ENCODE measurements at places on chromosomes 3 and 15.

DNA sequence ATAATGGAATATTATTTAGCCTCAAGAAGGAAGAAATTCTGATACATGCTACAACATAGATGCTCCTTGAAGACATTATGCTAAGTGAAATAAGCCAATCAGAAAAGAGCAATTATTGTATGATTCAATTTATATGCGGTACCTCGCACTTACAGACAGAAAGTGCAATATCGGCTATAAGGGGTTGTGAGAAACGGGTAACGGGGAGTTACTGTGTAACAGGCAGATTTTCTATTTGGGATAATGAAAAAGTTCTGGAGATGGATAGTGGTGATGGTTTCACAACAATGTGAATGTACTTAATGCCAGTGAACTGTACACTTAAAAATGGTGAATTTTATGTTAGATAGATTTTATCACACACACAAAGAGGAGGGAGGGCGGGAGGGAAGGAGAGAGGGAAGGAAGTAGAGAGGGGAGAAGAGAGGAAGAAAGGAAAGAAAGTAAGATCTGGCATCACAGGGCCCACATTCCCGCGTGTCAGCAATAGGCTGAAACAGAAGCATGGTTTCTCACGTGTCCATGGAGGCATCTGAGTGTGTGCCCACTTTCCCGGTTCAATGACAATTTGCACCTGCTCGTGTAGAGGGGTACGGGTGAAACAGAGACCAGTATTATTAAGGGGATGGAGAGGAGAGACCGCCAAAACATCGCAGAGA is 700 bp upstream of the BLM start:
- no peak for DNase-seq

GRCh38 chr3:188830893-188831292 is 340.9 kb upstream of the TPRG1 start:
- DNase-seq = no peak

DNA sequence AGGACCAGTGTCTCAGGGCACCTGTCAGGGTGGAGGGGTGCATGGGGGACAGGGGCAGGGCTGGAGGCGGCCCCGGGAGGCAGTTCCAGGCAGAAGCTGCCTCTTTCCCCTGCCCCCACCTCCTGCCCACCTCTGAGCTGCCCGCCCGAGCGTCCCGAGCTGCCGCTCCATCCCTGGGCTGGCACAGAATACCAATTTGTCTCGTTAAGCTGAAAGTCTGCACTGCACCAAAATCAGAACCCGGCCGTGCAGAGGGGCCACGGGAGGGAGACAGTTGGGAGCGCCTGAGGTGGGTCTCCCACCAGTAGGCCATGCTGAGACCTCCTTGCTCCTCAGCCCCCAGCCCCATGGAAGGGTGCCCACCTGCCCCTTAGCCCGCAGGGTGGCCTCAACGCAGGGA is 1.3 kb upstream of the ATP2B2 start:
- DNase-seq = no peak

DNA sequence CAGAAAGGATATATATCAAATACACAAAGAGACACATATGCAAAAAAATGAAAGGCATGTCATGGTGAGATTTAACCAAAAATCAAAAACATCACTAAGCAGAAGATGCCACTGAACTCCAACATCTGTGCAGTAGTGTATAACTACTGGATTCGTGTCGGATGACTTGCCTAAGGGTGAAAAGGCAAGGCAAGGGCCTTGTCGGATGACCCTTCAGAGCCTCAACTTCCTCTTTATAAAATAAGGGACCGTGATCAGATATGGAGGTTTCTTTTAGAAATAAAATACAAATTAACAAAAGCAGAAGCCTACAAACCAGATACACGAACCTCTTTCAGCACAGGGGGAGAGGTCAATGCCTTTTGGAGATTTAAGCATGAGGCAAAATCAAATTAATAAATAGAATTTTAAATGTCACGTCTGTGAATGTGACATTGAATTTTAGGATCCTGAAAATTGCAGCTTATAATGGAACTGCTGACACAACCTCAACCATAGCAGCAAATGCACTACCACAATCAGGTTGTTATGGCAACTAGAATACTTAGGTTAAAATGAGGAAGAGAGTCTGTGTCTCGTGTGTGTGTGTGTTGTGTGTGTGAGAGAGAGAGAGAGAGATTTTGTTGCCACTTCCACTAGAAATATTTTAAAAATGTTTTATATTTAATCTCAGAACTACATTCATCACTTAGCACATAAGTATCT is 8.3 kb upstream of the CHRM5 start:
- no peak for DNase-seq

DNA sequence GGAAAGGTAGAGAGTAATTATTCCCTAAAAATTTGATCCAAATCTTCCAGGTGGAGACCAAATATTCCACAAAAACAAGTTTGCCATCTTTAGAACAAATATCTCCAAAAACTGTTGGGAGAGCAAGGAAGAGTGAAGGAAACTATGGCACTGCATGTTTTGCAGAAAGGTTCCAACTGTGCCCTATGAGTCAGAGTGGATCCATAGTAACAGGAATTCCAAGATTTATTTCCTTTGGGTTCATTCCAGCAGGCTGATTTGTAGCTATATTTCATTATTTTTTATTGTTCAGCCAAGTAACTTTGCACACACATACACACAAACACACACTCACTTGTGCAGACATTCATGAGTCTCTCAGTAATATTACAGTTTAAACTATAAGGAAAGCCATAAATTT is 459.7 kb upstream of the EPHA6 start:
- DNase-seq = peak; percentile 52

DNA sequence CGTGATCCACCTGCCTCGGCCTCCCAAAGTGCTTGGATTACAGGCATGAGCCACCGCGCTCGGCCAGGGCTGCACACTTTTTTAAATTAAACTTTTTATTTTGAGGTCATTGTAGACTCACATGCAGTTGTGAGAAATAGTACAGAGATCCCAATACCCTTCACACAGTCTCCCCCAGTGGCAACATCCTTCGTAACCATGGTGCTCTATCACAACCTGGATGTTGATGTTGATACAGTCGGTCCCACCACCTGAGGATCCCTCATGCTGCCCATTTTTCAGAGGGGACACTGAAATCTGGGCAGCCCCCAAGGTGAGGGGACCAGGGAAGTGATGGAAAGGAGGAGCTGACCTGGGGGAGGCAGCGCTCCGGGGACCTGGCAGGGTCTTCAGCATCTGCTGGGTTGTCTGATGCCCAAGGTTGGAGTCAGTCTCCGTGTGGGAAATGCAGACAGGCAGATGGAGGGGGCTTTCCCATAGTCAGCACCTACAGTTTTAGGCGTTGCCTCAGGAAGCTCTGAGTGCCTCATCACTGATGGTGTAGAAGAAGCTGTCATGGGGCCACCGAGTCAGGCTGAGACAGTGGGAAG is 17.1 kb downstream of the FAH start:
- DNase-seq = no peak

GRCh38 chr3:156681002-156681401 is 6.6 kb downstream of the TIPARP start:
- DNase-seq = peak; percentile 97

DNA sequence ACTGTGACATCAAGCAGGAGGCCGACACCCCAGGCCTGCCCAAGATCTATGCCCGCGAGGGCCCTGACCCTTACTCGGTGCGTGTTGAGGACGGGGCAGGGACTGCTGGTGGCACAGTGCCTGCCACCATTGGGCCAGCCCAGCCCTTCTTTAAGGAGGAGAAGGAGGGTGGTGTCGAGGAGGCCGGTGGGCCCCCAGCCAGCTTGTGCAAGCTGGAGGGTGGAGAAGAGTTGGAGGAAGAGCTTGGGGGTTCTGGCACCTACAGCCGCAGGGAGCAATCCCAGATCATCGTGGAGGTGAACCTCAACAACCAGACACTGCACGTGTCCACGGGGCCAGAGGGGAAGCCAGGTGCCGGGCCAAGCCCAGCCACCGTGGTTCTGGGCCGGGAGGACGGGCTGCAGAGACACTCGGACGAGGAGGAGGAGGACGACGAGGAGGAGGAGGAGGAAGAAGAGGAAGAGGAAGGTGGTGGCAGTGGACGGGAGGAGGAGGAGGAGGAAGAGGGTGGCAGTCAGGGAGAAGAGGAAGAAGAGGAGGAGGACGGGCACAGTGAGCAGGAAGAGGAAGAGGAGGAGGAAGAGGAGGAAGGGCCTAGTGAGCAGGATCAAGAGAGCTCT is 5.4 kb downstream of the ZBTB47 start:
- no peak for DNase-seq
